ENCODE measurements at places on chromosomes 11 and 22. TPM values are rescaled to one million over a fixed set of nuclear protein-coding genes. Genes with fewer than 3 reads are reported as not detected.

DNA sequence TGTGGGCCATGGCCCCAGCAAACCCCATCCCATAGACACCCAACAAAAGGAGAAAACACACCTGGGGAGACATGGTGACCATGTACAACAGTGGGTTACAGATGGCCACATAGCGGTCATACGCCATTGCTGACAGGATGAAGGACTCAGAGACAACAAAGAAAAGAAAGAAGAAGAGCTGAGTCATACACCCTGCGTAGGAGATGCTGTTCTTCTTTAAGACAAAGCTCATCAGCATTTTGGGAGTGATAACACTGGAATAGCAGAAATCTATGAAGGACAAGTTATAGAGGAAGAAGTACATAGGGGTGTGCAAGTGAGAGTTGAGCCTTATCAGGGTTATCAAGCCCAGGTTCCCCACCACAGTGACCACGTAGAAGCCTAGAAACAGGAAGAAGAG, 4.9 kb downstream of the OR8B8 start:
- no peak for DNase-seq

DNA sequence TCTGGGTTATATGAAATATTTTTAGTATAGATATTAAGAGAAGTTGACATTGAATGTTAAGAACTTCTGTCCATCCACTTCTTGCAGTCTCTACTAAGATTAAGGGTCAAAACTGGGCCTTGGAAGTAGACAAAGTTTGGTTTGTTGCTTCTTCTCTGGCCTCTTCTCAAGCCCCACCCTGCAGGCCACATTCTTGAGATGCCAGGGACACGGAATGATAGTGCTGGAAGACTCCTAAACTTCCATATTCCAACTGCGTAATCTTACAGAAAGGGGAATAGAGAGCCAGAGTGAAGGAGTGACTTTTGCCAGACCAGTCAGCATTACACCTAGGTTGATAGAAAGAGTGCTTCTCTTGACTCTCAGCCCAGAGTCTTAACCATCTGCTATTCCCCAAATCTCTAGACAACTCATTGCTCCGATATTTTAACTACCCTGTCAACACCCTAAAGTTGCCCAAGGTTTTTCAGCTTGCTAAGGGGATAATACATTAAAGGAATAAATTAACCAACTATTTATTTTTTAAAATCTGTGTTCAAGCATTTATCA, 136.4 kb upstream of the SYN3 start:
- no peak for DNase-seq

DNA sequence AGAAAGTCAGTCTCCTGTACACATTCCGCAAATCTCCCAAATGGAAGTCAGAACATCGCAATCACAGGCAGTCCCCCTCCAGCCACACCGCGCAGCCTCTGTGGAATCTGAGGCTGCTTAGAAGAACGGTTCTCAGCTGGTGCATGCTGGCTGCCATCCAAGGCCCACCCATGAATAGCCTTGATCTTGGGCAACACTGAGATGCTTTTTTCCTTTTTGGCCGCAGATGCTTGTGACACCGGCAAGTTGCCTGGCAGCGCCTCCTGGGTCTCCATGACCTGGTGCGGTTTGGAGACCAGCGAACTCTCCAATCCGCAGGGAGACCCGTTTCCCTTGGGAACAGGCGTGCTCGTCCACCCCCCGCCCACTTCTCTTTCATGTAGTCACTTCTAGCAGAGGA, 26.3 kb upstream of the PHF21B start:
- no peak for DNase-seq

DNA sequence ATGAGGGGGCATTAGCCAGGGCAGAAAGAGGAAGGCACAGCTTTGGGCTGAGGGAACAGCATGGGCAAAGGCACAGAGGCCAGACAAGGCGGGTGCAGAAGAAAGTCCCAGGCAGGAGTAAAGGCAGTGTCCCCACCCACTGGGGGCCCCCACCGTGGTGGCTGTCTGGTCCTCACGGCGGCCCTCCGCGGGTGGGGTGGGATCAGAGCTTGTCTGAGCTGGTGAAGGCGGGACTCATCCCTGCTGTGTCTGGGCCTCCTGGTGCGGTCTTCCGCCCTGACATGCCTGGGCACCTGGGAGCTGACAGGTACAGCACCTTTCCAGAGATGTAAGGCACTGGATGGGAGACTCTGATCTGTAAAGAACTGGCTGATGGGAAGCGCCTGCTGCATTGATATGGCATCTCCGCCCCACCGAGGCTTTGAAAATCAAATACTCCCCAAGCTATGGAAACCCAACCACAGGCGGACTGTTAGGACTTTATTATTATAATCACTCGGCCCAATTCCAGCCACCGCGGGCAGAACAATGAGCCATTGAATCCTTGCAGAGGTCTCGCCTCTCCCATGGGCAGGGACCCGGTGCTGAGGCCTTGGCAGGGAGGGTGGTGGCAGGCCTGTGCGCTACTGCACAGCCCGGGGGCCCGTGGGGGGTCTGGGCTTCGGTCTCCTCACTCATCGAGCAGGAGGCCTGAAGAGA, 14.2 kb upstream of the GNB1L start:
- DNase-seq, result peak; percentile 14

DNA sequence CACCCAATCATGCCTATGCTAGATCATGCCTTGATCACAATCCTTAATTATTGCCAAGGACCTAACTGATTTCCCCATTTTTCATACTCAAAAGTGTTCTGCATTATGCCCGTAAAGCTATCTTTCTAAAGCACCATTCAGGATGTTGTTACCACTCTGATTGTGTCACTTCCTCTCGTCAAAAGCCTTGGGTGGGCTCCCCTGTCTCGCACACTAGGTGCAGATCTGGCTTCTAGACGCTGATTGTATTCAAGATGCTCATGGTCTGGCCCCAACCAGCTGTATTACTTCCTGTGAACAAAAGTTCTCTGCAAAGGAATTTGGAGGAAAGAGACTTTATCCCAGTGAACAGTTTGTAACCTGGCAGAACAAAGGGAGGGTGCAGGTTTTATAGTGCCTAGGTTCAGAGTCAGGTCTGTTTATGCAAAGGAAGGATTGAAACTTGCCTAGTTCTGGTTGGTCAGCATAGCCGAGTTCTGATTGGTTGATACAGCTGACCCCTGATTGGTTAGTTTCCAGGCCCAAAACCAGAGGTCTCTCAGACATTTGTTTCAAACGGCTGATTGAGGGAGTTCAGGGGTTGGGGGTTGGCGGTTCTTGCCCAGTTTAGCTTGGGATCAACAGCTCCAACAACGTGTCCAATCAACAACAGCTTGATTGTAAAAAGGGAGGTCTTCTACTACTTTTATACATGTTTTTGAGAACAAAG, 25.4 kb downstream of the ATG13 start:
- DNase-seq, result no peak

- no peak for DNase-seq
Measured at GRCh38 chr11:26017322-26017860, 314.5 kb upstream of the ANO3 start.

DNA sequence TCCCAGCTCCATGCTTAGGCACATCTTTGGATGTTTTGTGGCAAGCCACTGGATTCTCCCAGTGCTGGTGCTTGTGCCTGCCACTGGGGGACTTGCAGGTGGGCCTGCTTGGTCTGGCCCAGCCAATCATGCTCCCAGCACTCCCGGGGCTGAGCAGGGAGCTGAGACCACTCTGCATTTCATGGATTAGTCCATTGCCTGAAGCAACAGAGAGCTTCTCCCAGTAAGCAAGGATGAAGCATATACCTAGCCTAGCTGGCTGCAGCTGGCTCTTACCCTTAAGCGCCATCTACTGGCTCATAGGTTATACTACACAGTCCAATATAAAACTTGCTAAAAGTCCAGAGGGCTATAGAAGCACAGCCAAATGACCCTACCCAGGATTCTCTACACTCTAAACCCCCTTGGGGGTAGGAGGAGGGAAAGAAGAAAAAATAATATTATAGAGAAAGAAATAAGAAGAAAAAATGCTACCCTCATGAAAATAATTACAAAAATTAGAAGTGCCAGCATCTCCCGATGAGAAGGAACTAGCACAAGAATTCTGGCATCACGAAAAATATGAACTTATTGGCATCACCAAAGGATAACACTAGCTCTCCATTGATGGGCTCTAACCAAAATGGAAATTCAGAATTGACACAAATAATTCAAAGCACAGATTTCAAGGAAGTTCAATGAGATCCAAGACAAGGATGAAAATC, 275.3 kb downstream of the C11orf87 start:
- no peak for DNase-seq

DNA sequence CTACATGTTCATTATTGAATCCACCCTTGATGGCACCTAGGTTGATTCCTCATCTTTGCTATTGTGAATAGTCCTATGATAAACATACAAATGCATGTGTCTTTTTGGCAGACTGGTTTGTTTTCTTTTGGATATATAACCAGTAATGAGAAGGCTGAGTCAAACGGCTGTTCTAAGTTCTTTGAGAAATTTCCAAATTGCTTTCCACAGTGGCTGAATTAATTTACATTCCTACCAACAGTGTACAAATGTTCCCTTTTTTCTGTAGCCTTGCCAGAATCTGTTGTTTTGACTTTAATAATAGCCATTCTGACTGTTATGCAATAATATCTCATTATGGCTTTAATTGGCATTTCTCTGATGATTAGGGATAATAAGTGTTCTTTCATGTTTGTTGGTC, 184.9 kb downstream of the CASP12 start:
- DNase-seq, result no peak

DNA sequence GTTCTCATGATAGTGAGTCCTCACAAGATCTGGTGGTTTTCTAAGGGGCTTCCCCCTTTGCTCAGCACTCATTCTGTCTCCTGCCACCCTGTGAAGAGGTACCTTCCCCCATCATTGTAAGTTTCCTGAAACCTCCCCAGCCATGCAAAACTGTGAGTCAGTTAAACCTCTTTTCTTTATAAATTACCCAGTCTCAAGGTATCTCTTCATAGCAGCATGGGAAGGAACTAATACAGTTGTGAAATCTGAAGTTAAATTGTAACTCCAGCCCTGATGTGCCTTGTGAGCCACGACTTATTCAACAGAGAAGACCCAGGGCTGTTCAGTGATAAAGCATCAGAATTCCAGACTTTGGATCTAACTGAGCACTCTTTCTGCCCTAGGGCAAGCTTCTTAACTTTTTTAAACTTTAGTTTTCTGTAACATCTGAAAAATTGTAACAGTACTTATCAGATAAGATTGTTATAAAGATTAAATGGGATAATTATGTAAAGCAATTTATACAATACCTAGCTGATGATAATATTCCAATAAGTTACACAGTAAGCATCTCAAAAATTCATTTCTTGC, 220.0 kb downstream of the TRPC6 start:
- DNase-seq, result no peak

DNA sequence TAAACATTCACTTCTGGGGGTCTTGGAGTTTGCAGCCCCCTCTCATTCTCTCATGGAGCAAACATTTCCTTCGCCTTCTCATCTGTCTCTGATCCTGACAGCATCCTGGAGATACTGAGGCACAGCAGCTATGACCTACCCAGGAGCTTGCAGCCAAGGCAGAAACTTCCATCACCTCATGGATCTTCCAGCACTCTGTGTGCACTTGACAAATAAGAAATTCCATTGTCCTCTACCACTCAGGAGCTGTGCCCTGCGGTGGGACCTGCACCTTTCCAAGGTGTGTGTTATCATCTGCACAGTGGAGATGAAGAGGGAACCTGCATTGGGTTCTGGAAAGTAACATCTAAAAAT, 49.1 kb downstream of the GGTLC2 start:
- no peak for DNase-seq

- DNase-seq, result peak; percentile 68
Measured at GRCh38 chr22:27443306-27443705, 358.2 kb downstream of the MN1 start.

DNA sequence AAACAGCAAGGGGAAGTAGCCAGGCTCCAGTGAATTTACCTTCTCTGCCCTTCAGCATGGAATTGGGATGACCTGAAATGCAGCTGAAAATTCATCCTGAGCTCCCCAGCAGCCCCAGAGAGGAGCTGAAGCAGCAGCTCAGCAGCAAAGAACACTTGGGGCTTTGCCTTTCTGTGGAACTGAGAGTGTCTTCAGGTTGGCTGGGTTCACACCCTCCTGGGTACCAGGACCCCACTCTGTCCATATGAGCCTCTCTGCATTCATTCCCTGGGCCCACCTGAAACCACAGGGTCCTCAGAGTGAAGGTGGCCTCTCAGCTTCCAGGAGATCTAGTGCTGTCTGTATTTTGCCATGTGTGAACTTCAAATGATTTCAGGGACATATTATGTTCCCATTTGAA, 429.2 kb downstream of the MN1 start:
- no peak for DNase-seq

DNA sequence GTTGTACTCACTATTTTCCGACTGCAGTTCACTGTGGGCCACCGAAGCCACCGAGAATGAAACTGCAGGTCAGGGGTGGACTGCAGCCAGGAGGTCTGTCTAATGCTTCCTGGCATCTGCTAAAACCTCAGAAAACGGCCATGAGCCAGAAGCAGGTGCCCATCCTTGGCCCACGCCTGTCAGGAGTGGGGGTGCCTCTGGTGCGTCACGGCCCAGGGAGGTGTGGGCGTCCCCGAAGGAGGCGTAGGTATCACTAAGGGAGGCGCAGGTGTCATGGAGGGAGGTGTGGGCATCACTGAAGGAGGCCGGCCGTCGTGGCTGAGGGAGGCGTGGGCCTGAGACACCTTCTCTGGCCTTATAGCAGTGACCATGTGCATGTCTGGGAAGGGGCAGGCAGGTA, 456.2 kb downstream of the TBC1D22A start:
- DNase-seq, result no peak

DNA sequence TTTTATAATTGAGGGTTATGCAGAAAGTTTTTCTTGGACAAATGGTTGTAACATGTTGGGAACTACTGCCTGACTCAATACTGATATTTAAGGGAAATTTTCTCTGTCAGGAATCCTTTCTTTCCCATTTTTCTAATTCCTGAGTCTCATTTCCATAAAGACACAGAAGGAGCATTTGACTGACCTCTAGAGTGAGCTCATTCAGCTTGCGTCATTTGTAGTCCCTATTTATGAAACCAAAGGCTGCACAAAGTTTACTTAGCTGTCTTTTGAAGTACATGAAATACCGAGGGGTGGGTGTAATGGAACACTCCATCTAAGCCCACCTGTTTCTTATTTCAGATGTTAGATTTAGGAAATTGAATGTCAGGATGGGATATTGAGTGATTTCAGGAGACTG, 359.5 kb upstream of the C11orf87 start:
- DNase-seq, result no peak

Gene NCF4
- 6.8 TPM for total RNA-seq

Gene SYT7
- total RNA-seq, result 32.5 TPM

Gene THY1
- 1.5 TPM for total RNA-seq

Gene TSPAN18
- 94.6 TPM for total RNA-seq

Gene CNTN5
- not detected for total RNA-seq

Gene TRPC6
- 0.62 TPM for total RNA-seq

Gene DUSP8
- 7.7 TPM for total RNA-seq

Gene TEX54
- not detected for total RNA-seq

Measured in left ventricle myocardium superior (tissue), 1 donor.